Temporal lobe (tissue), 4 donors: ENCODE measurements at places on chromosomes 5 and 9. TPM values are rescaled to one million over a fixed set of nuclear protein-coding genes. Genes with fewer than 3 reads are reported as not detected.

Gene PAPPA
- under 0.01 TPM for total RNA-seq

Gene TAF11L10
- total RNA-seq = not detected

Gene SPATA31D3
- not detected for total RNA-seq

Gene TSSK1B
- total RNA-seq = not detected

Gene TMED9
- total RNA-seq = 33.2 TPM

Gene MATR3
- 631 TPM for total RNA-seq

Gene DAB2IP
- 16.5 TPM for total RNA-seq

Gene GRM6
- under 0.01 TPM for total RNA-seq

Gene IFNE
- not detected for total RNA-seq

Gene TRMO
- 12.0 TPM for total RNA-seq

Gene PCDHGB3
- total RNA-seq = 11.1 TPM

Gene PAM
- 66.6 TPM for total RNA-seq

Gene CNTNAP3B
- 17.7 TPM for total RNA-seq

Gene LHX3
- total RNA-seq = under 0.01 TPM

Gene SSBP2
- 223 TPM for total RNA-seq

Gene PCDHB3
- 9.8 TPM for total RNA-seq

Gene DMRT2
- total RNA-seq = not detected

Gene MEIKIN
- not detected for total RNA-seq

Gene NEUROG1
- 0.49 TPM for total RNA-seq

Gene PCDHGB5
- 16.2 TPM for total RNA-seq

Gene IRX1
- total RNA-seq = 0.25 TPM

Gene MCIDAS
- total RNA-seq = not detected

Gene FAXDC2
- total RNA-seq = 5.4 TPM

Gene CDKN2B
- 0.25 TPM for total RNA-seq

Gene NTRK2
- total RNA-seq = 151 TPM

Gene CER1
- total RNA-seq = not detected

Gene GPR150
- total RNA-seq = 0.25 TPM

Gene PCBD2
- total RNA-seq = 5.7 TPM

Gene STOM
- 13.5 TPM for total RNA-seq

Gene FRMPD1
- 0.49 TPM for total RNA-seq

Gene ADAMTS19
- 2.2 TPM for total RNA-seq

Gene ORM2
- total RNA-seq = not detected

Gene GARNL3
- total RNA-seq = 49.7 TPM

Gene CCDC192
- 0.25 TPM for total RNA-seq

Gene SMIM27
- total RNA-seq = 3.0 TPM

Gene ITK
- total RNA-seq = not detected

Gene GNA14
- 0.98 TPM for total RNA-seq

Gene WNK2
- total RNA-seq = 30.7 TPM

Gene KCTD16
- total RNA-seq = 17.5 TPM

Gene RNF183
- total RNA-seq = not detected

Gene SMIM32
- total RNA-seq = 0.49 TPM

Gene PHF24
- total RNA-seq = 25.6 TPM

Gene FAM153A
- total RNA-seq = 3.7 TPM

Gene ADAMTS6
- total RNA-seq = 8.6 TPM

Gene MARCOL
- total RNA-seq = not detected

Gene CDX1
- not detected for total RNA-seq

Gene CATSPER3
- not detected for total RNA-seq

Gene SGCD
- total RNA-seq = 3.0 TPM

Gene ARAP3
- 4.7 TPM for total RNA-seq

Gene GALNT12
- total RNA-seq = 3.2 TPM

Gene FYB1
- 1.5 TPM for total RNA-seq

Gene C5orf58
- not detected for total RNA-seq

Gene CTNNAL1
- 6.9 TPM for total RNA-seq
